Large intestine (tissue), 12 donors: ENCODE measurements at places on chromosomes 6 and 20. TPM values are rescaled to one million over a fixed set of nuclear protein-coding genes. Genes with fewer than 3 reads are reported as not detected.

FNDC11 gene
- 0.34 TPM for polyA plus RNA-seq

HMGN3 gene
- polyA plus RNA-seq: 181 TPM

HLA-E gene
- polyA plus RNA-seq: 170 TPM

BEND3 gene
- polyA plus RNA-seq: 4.9 TPM

PREX1 gene
- 9.9 TPM for polyA plus RNA-seq

CAP2 gene
- 11.2 TPM for polyA plus RNA-seq

SLC35D3 gene
- 0.49 TPM for polyA plus RNA-seq

NFATC2 gene
- 22.3 TPM for polyA plus RNA-seq

TPBG gene
- 5.4 TPM for polyA plus RNA-seq

TLDC2 gene
- 17.0 TPM for polyA plus RNA-seq

ARMC12 gene
- polyA plus RNA-seq: 0.51 TPM
